Activated CD4-positive, alpha-beta T cell treated with anti-CD3 and anti-CD28 coated beads for 36 hours (primary cell): ENCODE measurements at places on chromosomes 3 and 15.
A peak's percentile ranks its signal among the peaks of the same experiment; 100 is the strongest.

GRCh38 chr3:168973206-168973605, 690.3 kb downstream of the MECOM start:
- DNase-seq = no peak

GRCh38 chr3:157353652-157354051, 83.0 kb upstream of the PTX3 start:
- no peak for DNase-seq

- DNase-seq = no peak
Measured at GRCh38 chr3:4797201-4797705, 182.0 kb upstream of the BHLHE40 start.

- DNase-seq = no peak
Measured at GRCh38 chr3:179871782-179872181, 165.0 kb downstream of the PEX5L start.

DNA sequence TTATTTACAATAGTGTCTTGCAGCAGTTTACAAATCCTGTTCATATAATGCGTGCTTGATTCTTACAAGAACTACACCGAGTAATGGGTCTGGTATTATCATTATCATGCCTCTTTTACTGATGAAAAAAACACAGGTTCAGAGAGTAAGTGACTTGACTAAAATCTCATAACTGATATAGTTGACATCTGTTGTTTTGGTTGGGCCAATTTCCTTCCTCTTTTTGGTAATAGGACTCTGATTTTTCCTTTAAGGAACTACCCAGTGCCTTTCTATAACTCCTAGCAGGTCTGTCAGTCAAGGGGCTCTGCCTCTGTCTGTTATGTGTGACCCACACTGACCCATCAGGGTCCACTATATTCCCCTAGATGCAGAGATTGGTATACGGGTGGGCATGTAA, 14.6 kb upstream of the BLOC1S6 start:
- DNase-seq = no peak

DNA sequence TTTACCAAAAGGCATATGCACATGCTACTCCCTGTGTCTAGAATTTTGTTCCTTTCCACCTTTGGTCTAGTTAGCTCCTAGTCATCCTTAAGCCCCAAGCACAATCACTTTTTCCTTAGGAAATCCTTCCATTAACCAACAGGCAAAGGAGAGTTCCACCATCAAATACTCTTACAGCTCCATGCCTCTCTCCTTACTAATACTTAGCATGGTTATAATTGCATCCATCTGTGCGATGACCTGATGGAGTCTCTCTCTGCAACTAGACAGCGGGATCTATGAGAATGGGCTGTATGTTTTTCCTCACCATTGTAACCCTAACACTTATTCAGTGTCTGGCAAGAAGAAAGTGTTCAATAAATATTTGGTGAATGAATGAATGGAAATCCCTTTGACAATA, 69.3 kb upstream of the SMAD3 start:
- DNase-seq = no peak

DNA sequence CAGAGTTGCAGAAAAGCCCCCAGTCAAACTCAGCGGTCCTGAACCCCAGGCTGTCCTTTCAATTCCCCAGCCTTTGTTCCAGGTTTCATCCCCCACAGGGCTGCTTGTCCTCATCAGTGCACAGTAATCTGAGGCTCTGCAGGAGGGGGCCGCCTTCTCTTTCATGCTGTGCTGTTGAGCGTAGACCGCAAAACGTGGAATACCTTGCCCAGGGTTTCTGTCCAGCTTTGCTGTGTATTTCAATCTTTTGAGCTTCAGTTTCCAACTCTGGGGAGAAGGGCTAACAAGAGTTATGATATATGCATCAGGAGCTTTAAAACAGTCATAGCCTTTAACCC, 64.8 kb downstream of the FAM43A start:
- no peak for DNase-seq

- no peak for DNase-seq
Measured at GRCh38 chr3:115825046-115825445, 201.7 kb downstream of the GAP43 start.

DNA sequence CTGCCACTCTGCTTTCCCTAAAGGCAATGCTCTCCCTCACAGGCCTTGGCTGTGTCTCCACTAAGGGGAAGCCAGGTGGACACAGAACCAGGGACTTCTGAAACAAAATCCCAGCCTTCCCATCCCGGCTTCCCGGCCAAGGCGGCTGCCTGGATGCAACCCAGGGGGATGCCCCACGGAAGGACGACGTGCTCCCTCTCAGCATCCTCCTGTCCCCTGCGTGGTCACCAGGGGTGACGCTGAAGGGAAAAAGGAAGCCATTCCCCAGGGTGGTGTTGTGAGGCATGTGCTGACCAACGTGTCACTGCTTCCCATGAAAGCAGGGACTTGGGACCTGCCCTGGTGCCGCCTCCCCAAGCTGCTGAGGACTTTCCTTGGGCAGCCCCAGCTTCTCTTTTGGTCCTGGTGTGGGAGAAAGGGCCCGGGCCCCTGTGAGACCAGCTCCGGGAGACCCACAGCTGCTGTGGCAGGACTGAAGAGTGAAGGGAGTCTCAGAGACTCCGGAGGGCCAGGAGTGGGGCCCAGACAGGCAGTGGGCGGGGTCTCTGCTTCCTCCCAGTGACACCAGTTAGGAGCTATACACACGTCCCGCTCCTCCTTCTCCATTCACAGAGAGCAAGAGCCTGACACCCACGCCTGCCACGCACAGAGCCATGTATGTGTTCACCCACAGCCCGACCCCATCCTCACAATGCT, 139.2 kb downstream of the NUP210 start:
- no peak for DNase-seq

- peak; percentile 68 for DNase-seq
Measured at GRCh38 chr3:67083277-67083676, 85.2 kb downstream of the KBTBD8 start.

GRCh38 chr3:41041462-41041861, 157.8 kb upstream of the CTNNB1 start:
- no peak for DNase-seq

DNA sequence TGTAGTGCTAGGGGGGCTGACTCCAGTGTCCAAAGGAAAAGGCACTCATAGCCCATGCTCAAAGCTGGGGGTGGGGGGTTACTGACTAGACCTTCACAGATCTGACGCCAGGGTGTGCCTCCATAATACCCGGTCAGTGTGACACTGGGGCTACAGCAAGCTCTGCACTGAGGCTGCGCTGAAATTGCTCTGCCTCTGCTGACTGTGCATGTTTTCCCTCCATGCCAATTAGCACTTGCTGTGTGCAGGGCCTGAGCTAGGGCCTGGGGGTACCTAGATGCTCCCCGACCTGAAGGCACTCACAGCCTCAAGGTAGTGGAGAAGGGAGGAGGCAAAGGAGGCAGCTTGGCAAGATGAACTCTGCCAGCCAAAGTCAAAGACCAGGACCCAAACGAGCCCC, 5.2 kb downstream of the CAMKV start:
- no peak for DNase-seq

GRCh38 chr15:86903642-86904421, 824.2 kb downstream of the AGBL1 start:
- DNase-seq = no peak

DNA sequence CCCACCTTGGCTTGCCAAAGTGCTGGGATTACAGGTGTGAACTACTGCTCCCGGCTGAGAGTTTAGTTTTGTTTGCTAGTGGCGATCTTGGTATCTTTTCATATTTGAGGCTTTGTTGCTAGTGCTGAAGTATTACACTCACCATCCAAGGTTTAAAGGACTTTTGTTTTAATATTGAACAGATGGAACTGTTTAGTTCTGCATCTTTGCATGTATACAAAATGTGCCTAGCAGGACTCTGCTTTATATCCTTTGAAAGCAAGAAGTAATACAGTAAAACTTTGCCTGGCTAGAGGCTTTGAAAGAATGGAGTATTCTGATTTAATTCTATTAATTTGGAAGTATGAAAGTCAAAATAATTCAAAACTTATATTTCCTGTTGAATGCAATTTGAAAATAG, 77.8 kb upstream of the CHRNB4 start:
- DNase-seq = no peak

DNA sequence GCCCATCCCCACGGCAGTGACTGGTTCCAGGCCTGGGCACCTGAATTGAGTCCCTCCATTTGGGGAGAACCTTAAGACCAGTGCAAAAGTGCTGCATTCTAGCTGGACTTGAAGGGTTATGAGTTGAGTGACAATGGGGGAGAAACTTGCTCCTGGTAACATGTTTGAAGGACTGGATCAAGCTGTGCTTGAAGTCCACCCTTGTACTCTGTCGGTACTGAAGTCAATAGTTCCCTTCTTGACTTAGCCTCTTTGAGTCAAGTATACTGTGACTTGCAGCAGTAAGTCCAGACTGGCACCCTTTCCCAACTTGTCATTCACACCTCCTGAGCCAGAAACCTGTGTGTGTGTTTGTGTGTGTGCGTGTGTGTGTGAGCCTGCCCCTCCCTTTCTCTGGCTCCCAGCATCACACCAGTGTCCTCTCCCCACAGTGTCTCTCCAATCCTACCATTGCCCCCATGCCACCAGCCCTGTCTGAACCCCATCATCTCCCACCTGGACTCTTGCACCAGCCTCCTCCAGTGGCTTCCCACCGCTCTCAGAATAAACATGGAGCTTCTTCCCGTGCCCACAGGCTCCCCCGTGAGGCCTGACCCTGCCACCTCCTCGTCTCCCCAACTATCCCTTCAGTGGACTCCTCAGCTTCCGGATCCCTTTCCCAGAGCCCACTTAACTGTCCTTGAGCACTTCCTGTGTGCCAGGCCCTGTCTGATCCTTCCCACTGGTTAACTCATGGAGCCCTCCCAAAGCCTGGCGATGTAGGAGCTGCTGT, 10.2 kb upstream of the FBLN2 start:
- DNase-seq = no peak

- peak; percentile 62 for DNase-seq
Measured at GRCh38 chr3:187958432-187959003, 195.4 kb upstream of the LPP start.

DNA sequence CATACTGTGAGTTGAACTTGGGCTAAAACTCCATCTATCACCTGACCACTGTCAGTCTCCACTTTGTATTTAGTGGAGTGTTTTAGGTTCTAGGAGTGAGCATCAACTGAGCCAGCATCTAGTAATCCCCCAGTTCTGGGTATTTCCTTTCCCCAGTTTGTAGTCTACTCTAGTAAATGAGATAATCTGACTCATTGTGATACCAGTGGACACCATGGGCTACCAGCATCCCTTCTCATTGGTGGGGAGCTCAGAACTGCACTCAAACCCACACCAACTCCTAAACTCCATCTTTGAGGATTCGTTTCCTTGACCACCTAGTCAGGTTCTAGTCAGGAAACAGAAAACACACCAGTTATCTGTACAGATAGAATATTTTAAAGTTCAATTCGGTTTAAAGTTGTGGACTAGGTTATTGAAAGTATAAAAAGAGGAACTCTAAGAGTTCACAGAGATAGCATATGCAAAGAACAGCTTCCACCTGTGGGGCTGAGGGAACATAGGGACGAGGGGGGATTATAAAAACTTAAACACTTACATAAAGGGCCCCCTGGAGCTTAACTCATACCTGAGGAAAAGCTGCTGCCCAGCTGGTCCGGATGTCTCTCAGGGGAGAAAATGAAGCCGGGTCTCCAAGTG, 36.0 kb downstream of the LEO1 start:
- no peak for DNase-seq

GRCh38 chr3:45927881-45928280, 15.4 kb upstream of the CXCR6 start:
- DNase-seq = no peak

- no peak for DNase-seq
Measured at GRCh38 chr3:147405231-147406027, 914 bp downstream of the ZIC4 start.

DNA sequence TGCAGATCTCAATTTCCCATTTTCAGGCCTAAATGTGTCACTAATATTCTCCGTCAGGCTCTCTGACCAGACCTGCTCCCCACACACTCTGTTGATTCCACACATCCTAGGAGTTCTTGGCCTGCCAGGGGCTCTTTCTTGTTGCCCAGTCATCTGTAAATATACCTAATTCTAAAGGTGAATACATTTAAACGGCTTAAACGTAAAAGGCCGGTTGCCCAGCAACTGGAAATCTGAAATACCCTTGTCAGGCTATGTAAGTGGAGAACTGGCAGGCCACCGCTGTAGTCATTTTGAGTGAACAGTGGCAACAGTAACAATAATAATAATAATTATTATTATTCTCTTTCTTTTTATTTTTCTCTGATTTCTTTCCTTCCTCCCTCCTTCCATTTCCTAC, 302.7 kb downstream of the AGBL1 start:
- no peak for DNase-seq

DNA sequence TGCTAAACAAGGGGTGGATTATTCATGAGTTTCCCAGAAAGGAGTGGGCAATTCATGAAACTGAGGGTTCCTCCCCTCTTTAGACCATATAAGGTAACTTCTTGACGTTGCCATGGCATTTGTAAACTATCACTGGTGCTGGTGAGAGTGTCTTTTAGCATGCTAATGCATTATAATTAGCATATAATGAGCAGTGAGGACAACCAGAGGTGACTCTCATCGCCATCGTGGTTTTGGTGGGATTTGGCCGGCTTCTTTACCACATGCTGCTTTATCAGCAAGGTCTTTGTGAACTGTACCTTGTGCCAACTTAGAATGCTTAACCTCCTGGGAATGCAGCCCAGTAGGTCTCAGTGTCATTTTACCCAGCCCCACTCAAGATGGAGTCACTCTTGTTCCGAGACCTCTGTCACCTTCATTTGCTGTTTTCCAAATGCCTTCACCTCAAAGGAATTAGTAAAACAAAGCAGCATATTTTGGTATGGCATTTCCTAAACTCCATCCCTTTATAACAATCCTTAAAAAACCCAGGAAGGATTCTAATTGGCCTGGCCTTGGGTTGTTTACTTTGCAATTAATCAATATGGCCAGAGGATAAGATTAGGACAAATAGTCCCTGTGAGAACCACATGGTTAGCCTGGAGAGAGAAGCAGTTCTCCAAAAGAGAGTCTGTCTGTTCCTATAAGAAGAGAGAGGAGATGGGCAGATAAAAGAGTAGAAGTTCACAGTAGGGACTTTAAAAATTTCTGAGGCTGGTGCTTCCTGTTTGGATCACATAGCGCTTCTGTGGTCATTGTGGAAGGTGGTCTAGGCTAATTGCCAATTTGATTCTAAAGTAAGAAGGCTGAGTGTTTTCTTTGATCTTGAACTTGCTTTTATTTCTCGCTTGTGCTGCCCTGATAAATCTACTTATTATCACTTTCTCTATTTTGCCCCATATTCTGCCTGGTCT, 155.2 kb upstream of the EOMES start:
- peak; percentile 14 for DNase-seq

DNA sequence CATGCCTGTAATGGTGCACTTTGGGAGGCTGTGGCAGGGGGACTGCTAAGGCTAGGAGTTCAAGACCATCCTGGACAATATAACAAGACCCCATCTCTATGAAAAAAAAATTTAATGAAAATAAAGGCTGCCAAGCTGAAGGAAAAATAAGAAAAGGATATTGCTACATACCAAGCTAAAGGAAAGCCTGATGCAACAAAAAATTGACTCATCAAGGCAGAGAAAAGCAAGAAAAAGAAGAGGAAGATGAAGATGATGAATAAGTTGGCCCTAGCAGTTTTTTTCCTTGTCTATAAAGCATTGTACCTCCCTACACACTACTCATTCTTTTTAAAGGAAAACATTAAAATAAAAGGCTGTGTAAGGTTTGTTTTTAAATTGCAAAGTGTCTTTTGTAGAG, 441.9 kb upstream of the MDFIC2 start:
- DNase-seq = no peak
